Airway epithelial cell (primary cell): ENCODE measurements at places on chromosomes 12 and 14. TPM values are rescaled to one million over a fixed set of nuclear protein-coding genes. Genes with fewer than 3 reads are reported as not detected.

The CIPC gene
- total RNA-seq, result 13.1 and 16.5 TPM in 2 replicates

The CSAD gene
- 5.3 and 13.3 TPM in 2 replicates for total RNA-seq

The PRR4 gene
- 1.6 TPM in 1 of 2 replicates, not detected in the other for total RNA-seq

The COCH gene
- total RNA-seq, result 0.42 and 1.0 TPM in 2 replicates

The GPR132 gene
- 0.14 TPM in 1 of 2 replicates, not detected in the other for total RNA-seq

The CMTM5 gene
- total RNA-seq, result not detected in 2 replicates

The TAS2R42 gene
- not detected in 2 replicates for total RNA-seq

The SLCO1B3 gene
- total RNA-seq, result not detected in 2 replicates

The ANO4 gene
- 1.3 and 1.4 TPM in 2 replicates for total RNA-seq

The FAM234B gene
- total RNA-seq, result 2.1 and 6.1 TPM in 2 replicates

The KLRC3 gene
- total RNA-seq, result 0.79 and 0.99 TPM in 2 replicates

The MED6 gene
- 20.6 and 25.6 TPM in 2 replicates for total RNA-seq

The P2RX7 gene
- 0.05 and 0.56 TPM in 2 replicates for total RNA-seq

The IQSEC3 gene
- not detected in 2 replicates for total RNA-seq

The BATF gene
- 2.1 and 7.3 TPM in 2 replicates for total RNA-seq

The FAM90A1 gene
- total RNA-seq, result not detected in 2 replicates

The AMN gene
- total RNA-seq, result 1.1 and 3.8 TPM in 2 replicates

The ANKS1B gene
- total RNA-seq, result not detected in 2 replicates

The HOXC9 gene
- total RNA-seq, result not detected in 2 replicates

The TAMALIN gene
- 0.07 and 0.70 TPM in 2 replicates for total RNA-seq

The FSCB gene
- total RNA-seq, result not detected in 2 replicates

The CIT gene
- total RNA-seq, result 12.4 and 19.7 TPM in 2 replicates

The KRT6C gene
- 220 and 261 TPM in 2 replicates for total RNA-seq

The C14orf39 gene
- 0.71 and 1.3 TPM in 2 replicates for total RNA-seq

The TAS2R30 gene
- 0.56 TPM in 1 of 2 replicates, not detected in the other for total RNA-seq

The ATL1 gene
- total RNA-seq, result 1.6 and 2.7 TPM in 2 replicates

The MIS18BP1 gene
- total RNA-seq, result 16.9 and 32.0 TPM in 2 replicates

The HOXC5 gene
- total RNA-seq, result not detected in 2 replicates

The RNASE4 gene
- 9.0 and 11.1 TPM in 2 replicates for total RNA-seq

The PAX9 gene
- 12.0 and 20.9 TPM in 2 replicates for total RNA-seq

The CAMKK2 gene
- 20.5 and 21.8 TPM in 2 replicates for total RNA-seq

The CD163 gene
- not detected in 2 replicates for total RNA-seq

The KRT80 gene
- total RNA-seq, result 6.5 and 7.3 TPM in 2 replicates

The PMCH gene
- total RNA-seq, result not detected in 2 replicates

The BAZ2A gene
- 26.1 and 42.3 TPM in 2 replicates for total RNA-seq

The SDS gene
- total RNA-seq, result not detected in 2 replicates

The PLCZ1 gene
- not detected in 2 replicates for total RNA-seq

The MYO1H gene
- total RNA-seq, result 0.14 and 1.3 TPM in 2 replicates

The NCOR2 gene
- total RNA-seq, result 39.7 and 53.9 TPM in 2 replicates

The BEGAIN gene
- total RNA-seq, result 0.21 and 0.23 TPM in 2 replicates

The NRXN3 gene
- total RNA-seq, result 0.63 and 0.98 TPM in 2 replicates

The CBLN3 gene
- total RNA-seq, result 0.56 and 1.1 TPM in 2 replicates

The JDP2 gene
- 26.0 and 29.2 TPM in 2 replicates for total RNA-seq

The ITGB7 gene
- total RNA-seq, result 4.7 and 5.2 TPM in 2 replicates
